ENCODE measurements at places on chromosomes 13 and 19.

DNA sequence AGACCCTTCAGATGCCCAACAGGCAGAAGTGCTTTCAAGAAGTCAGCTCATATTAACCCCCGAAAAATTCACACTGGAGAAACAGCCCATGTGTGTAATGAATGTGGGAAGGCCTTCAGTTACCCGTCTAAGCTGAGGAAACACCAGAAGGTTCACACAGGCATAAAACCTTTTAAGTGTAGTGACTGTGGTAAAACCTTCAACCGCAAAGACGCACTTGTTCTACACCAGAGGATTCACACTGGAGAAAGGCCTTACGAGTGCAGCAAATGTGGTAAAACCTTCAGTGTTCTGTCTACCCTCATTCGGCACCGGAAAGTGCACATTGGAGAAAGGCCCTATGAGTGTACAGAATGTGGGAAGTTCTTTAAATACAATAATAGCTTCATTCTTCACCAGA, 8.6 kb downstream of the ZNF584 start:
- DNase-seq: no peak

DNA sequence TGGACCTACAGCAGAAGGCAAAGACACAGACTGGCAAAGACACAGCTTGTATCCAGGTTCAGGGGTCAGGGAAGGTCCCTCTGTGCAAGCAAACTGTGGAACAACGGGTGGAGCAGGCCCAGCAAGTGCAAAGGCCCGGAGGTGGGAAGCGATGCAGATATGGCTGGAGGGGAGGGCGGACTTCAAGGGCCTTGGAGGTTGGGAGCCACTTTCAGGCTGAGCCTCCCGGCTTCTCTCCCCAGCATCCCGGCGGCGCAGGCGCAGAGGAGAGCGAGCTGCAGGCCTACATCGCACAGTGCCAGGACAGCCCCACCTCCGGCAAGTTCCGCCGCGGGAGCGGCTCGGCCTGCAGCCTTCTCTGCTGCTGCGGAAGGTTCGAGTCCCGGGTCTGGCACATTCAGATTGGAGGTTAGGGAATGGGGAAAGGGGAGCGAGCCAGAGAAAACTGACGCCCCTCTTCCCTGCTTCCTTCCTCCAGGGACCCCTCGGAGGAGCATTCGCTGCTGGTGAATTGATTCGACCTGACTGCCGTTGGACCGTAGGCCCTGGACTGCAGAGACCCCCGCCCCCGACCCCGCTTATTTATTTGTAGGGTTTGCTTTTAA, 2.1 kb upstream of the PNPLA6 start:
- DNase-seq: no peak

- peak; percentile 88 for DNase-seq
Observed at GRCh38 chr19:1239796-1240737, 1.5 kb upstream of the ATP5F1D start.

DNA sequence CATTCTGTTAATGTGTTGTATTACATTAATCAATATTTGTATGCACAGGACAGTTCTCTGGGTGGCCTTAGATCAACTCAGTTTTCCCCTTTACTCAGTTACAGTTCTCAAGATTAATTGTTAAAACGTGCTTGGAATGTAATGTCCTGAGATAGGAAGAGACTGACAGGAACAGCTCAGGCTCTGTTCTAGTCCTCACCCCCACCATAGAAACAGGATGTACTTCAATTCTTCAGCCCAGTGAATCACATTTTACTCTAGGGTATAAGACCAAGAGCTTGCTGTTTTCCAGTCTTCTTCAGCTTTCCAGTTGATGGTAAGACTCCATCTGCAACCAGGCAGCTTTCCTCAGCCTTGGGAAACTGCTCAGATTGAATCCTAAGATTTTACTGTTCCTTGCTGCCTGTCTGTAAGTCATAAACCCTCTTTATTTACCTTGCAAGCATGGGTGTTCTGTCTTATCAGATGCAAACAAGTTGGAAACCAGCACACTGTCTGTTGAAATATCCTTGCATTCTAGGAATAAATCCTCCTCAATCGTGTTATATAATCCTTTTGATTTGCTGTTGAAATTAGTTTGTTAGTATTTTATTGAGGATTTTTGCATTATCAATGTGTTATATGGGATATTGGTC, 836.9 kb upstream of the PCDH9 start:
- no peak for DNase-seq

- no peak for DNase-seq
Observed at GRCh38 chr19:10768936-10769335, 51.1 kb downstream of the DNM2 start.

All from stimulated activated CD4-positive, alpha-beta T cell treated with anti-CD3 and anti-CD28 coated beads, Interleukin-1b, Interleukin-23, amount 100 ng/mL, for 24 hours (primary cell).